ENCODE measurements at places on chromosomes 1 and 21.

- DNase-seq: no peak
These were observed 22.0 kb downstream of the CDK18 start for GRCh38 chr1:205526431-205526830.

DNA sequence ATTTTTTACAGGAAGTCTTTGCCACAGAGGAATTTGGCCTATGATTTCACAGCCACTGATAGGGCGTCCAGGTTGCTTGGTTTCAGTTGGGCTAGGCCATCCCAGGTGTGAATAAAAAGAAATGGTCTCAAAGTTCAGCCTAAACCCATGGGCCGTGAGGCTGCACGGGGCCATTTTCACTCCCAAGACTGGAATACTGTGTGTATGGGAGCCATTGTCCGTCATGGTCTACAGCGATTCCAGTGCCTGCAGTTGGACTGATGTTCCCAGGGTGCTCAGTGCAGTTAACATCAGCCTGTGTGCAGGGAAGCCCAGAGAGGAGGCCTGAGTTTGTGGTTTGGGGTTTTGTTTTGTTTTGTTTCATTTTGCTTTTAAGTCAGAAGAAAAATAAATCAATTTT lies 133.2 kb downstream of the ADSS2 start:
- DNase-seq: no peak

DNA sequence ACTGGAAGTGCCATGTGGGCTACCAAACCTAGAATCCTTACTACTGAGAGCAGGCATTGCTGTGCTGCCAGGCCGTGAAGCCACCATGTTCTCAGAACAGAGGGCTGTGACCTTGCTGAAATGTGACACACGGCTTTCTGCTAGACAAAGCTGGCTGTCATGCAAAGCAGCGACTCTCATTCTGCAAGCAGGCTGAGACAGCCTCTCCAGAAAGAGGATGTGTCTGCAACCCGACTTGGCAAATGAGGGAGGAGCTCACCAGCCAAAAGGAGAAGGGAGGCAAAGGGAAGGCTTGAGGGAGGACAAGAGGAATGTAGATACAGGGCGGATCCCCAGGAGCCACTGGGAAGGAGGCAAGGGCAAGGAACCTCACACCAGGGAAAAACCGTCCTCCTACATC lies 85.7 kb upstream of the KRTAP19-8 start:
- no peak for DNase-seq

DNA sequence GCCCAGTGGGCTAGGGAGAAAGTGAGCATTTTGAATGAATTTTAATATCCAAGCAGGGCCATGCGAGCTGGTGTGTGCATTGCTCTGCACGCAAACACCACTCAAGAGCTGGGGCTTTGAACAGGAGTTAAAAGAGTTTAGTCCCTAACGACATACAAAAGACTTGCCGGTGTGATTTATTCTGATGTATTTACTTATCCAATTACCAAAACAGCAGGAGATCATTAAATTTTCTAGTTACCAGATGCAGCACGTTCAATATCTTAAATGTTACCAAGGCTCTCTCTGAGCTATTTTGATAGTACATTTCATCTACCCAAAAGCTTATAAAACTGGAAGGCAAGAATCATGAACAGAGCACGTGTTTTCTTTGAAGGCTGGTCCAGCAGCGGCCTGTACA lies 30.0 kb upstream of the DMRTA2 start:
- DNase-seq: no peak

DNA sequence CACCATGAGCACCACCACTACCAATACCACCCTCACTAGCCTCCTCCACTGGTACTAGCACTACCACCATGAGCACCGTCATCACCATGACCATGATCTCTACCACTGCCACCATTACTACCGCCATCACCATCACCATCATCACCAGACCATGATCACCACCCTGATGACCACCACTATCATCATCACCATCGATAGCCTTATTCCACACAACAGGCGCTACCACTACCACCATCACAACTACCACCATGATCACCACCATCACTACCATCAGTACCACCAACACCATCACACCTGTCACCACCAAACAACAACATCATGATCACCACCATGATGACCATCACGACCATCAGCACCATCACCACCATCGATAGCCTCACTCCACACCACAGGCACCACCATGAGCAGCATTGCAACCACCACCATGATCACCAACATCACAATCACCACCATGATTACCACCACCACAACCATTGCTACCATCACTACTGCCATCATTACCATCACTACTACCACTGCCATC lies 56.6 kb upstream of the CASZ1 start:
- no peak for DNase-seq

DNA sequence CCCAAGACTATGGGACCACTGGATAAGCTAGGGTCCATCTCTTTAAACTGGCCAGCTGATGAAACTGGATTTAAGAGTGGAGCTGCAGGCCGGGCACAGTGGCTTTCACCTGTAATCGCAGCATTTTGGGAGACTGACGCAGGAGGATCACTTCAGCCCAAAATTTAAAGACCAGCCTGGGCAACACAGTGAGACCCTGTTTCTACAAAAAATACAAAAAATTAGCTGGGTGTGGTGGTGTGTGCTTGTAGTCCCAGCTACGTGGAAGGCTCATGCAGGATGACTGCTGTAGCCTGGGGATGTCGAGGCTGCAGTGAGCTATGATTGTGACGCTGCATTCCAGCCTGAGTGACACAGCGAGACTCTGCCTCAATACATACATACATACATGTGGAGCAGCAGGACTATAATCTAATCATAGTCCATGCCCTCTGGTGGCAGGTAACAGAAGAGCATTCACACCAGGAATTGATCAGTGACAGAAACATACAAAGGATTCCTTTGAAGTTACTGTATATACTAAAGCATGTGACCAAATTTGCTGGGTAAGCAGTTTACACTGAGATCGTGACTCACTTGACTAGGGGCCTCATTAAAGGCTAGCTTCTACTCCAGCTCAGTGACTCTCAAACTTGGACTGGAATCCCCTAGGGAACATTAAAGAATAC lies 101.5 kb upstream of the SLFNL1 start:
- no peak for DNase-seq

DNA sequence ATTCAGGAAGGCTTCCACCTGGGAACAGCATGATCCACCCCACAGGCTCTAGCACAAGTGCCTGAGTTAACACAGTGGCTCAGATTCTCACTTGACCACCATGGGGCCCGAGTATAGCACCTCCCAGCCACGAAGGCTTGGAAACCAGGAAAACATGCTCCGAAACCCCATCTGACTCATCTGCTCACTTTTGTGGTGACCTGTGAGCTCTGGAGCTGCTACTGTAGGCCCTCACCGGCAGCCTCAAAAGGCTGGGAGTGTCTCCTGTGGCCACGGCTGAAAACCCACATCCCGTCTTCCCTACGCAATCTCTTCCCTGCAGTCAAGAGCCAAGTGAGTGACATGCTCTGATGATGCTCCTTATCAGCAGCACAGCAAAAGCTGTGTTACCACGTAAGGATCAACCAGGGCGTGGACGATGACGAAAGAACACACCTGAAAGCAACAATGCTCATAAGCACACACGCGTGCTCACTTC lies 81.4 kb downstream of the TGFBR3 start:
- DNase-seq: peak; percentile 92

DNA sequence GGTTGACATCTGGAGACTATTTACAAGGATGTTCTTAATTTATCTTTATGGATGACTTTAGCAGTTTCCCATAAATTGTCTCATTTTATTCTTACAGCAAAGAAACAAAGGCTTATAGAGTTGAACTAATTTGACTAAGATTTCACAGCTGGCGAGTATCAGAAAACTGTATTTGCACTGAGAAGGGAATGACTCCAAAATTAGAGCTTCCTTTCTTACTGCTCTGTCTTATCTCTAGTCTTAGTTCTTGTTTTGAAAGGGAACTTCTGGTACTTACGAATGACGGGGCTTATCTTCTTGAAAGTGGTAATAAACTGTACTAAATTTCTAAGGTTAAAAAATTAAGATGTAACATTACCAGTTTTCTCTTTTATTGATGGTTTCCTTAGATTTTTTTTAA lies 13.6 kb downstream of the CNST start:
- no peak for DNase-seq

- DNase-seq: no peak
These were observed 211.6 kb upstream of the POU3F1 start for GRCh38 chr1:38258085-38258627.

GRCh38 chr1:19412654-19413053 lies 72.7 kb downstream of the CAPZB start:
- no peak for DNase-seq

- DNase-seq: no peak
These were observed 13.3 kb downstream of the PLPPR5 start for GRCh38 chr1:98991127-98992012.

GRCh38 chr21:40678681-40679284 lies 168.2 kb downstream of the DSCAM start:
- DNase-seq: no peak

DNA sequence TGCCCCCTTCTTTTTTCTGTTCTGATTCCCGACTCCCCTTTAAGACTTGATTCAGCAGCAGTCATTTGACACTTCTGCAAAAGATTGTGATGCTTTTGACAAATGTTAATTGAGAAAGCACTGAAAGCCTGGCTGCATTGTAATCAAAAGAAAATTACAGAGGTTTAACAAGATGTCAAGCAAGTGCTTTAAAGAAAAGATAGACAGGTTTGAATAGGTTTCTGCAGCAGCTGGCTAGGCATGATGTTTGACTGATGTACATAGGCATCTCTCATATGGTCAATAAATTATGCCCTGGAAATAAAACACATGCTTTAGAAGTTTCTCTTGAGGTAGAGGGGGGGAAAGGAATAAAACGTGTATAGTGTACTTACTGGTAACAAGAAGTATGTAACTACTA lies 147.8 kb downstream of the ADGRL2 start:
- no peak for DNase-seq

GRCh38 chr1:114116086-114116485 lies 37.6 kb downstream of the SYT6 start:
- DNase-seq: no peak

GRCh38 chr1:24902471-24902891 lies 27.6 kb downstream of the RUNX3 start:
- no peak for DNase-seq

GRCh38 chr1:216807696-216808095 lies 84.5 kb upstream of the ESRRG start:
- DNase-seq: no peak

- DNase-seq: no peak
These were observed 444 bp upstream of the IARS2 start for GRCh38 chr1:220093361-220094015.

- no peak for DNase-seq
These were observed 69.7 kb downstream of the LRRC8C start for GRCh38 chr1:89702520-89703045.
